Immature natural killer cell (primary cell): ENCODE measurements at places on chromosomes 11 and 22.

DNA sequence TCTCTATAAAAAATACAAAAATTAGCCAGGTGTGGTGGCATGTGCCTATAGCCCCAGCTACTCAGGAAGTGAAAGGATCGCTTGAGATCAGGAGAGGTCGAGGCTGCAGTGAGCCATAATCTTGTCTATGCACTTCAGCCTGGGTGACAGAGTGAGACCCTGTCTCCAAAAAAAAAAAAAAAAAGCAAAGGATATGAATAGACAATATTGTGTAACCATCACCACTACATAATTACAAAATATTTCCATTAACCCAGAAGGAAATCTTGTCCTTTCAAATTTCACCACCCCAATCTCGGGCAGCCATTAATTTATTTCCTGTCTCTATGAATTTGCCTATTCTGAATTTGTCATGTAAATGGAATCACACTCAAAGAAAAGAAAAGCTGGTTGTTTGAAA lies 21.2 kb downstream of the RSF1 start:
- DNase-seq: no peak

- no peak for DNase-seq
Measured at GRCh38 chr11:36195496-36196354, 93.5 kb downstream of the COMMD9 start.

DNA sequence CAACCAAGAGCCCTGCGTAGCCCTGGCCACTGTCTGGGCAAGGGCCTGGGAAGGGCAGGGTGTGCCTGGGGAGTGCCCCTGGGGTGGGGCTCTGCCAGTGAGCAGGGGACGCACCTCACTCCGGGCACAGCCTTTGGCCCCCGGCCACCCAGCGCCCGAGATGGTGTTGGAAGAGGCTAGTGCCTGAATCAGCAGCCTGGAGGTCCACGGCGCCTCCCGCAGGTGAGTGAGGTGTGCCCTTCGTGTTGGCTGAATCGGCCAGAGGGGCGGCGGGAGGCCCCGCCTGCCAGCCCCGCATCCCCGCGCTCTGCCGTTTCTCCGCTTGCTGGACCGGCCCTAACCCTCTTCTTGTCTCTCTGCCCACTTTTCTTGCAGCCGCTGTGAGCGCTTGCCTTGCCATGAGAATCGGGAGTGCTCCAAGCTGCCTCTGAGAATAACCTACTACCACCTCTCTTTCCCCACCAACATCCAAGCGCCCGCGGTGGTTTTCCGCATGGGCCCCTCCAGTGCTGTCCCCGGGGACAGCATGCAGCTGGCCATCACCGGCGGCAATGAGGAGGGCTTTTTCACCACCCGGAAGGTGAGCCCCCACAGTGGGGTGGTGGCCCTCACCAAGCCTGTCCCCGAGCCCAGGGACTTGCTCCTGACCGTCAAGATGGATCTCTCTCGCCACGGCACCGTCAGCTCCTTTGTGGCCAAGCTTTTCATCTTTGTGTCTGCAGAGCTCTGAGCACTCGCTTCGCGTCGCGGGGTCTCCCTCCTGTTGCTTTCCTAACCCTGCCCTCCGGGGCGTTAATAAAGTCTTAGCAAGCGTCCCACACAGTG lies 60.1 kb downstream of the FBLN1 start:
- DNase-seq: no peak

GRCh38 chr11:122101625-122102291 lies 14.3 kb downstream of the BLID start:
- DNase-seq: no peak

DNA sequence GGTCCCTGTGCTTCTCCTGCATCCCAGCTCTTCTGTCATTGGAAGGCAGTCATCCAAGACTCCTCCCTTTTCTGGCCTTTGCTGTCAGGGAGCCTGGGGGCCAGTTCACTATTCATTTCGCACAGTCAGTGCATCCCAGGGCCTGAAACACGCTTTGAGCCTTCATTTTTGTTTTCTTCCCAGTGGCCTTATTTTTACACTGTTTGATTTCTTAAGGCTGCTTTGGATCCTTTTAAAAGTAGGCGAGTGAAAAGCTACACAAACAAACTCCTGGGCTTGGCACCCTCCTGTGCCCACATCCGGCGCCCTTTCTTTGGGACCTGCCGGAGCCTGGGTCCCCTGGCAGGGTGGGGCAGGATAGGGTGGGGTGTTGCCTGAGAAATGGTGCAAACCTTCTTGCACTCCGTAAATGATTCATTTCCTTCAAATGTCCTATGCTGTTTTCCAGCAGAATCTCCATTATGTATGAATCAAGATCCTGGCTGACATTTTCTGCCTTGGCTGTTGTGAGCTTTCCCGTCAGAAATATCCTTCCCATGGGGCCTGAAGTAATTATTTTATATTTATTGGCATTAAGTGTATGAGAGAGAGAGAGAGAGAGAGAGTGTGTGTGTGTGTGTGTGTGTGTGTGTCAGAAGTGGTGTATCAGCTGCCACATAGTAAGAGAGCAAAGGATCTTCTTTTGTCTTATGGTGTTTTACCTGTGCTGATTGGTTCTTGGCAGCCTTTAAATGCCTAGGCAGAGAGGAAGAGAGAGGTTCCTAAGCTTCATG lies 45.6 kb downstream of the BCR start:
- DNase-seq: no peak

- peak; percentile 17 for DNase-seq
Measured at GRCh38 chr11:34585735-34586487, 35.0 kb upstream of the EHF start.

DNA sequence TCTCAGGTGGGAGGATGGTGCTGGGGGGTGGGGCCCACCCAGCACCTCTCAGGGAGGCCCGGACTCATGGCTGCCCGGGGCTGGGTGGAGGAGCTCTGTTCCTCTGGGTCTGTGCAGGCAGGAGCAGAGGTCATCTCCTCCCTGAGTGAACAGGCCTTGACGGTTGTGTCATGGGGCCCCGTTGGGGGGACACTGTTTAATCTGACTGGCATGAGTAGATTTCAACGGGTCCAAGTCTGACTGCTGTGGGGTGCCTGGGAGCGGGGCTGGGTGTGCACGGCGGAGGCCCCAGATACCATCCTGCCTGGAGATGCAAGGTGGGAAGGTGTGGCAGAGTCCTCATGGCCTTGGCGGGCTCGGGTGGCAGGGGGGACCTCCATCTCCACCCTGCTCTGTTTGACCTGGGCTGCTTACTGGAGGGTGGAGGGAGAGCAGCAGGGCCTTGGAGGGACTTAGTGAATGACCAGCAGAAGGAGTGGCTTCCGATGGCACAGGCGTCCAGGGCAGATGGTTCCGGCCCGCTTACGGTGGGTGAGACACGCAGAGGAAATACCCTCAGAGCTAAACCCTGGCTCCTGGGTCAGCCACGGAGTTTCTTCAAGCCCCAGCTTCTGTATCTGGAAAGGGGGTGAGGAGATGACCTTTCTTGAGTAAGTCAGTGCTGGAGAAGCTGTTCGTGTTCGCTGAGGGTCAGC lies 48.7 kb downstream of the SMIM38 start:
- no peak for DNase-seq

GRCh38 chr11:107263844-107264563 lies 193.6 kb downstream of the CWF19L2 start:
- DNase-seq: no peak

GRCh38 chr11:124865181-124865901 lies at the start of gene ROBO3:
Gene ROBO3 (plus strand): TSS chr11:124865432. CDS start chr11:124865578, 146 bp downstream.
- no peak for DNase-seq

GRCh38 chr22:27461470-27461869 lies 340.1 kb downstream of the MN1 start:
- no peak for DNase-seq

- DNase-seq: no peak
Measured at GRCh38 chr11:73173755-73174494, 31.8 kb upstream of the FCHSD2 start.

DNA sequence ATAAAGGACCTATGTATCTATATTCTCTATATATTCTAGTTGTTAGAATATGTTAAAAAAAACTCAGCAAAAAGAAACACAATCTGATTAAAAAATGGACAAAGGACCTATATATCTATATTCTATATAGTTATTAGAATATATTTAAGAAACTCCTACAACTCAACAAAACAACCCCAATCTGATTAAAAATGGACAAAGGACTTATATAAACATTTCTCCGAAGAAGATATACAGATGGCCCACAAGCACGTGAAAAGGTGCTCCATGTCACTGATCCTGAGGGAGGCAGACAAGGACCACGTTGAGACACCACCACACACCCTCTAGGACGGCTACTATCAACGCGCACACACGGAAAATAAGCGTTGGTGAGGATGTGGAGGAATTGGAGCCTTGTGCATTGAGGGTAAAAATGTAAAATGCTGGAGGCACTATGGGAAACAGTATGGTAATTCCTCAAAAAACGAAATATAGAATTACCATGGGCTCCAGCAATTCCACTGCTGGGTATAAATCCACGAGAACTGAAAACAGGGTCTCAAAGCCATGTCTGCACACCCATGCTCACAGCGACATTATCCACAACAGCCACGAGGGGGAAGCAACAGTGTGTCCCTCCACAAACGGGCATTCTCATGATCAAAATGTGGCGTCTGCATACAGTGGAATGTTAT lies 22.7 kb downstream of the YPEL1 start:
- peak; percentile 57 for DNase-seq

- DNase-seq: no peak
Measured at GRCh38 chr22:44714703-44715350, 12.8 kb downstream of the PRR5 start.

DNA sequence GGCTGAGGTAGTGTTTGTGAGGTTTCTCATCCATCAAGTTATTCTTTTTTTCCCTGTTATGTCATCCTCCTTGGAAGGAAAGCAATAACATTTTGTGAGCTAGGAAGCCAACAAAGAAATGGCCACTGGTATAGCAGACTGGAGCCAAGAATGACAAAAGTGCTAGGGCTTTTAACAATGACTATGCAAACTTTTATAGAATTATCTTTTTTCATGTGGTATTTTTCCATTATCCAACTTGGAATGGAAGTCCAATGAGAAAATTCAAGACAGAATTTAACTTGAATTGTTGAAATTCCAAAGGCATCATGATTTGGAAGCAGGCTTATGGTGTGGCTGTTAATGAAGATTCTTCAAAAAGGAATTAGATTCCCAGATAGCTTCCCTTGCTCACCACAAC lies 216.4 kb upstream of the PDGFD start:
- no peak for DNase-seq

- no peak for DNase-seq
Measured at GRCh38 chr11:9716275-9717039, 52.6 kb downstream of the SWAP70 start.

DNA sequence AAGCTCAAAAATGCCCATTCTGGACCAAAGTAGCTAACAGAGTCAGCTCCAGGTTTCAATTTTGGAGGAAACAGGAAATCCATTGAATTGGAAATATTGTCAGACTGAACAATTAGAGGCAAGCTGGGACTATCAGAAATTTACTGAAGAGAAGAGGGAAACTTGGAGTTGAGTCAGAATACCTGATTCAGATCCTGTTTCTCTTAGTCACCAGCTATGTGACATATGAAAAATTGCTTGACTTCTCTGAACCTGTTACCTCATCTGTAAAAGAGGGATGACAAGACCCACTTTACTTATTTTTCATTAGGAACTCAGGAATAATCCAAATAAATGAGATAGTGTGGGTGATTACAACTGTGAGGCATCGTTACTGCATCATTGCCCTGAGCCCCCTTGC lies 148.9 kb upstream of the CADM1 start:
- no peak for DNase-seq

DNA sequence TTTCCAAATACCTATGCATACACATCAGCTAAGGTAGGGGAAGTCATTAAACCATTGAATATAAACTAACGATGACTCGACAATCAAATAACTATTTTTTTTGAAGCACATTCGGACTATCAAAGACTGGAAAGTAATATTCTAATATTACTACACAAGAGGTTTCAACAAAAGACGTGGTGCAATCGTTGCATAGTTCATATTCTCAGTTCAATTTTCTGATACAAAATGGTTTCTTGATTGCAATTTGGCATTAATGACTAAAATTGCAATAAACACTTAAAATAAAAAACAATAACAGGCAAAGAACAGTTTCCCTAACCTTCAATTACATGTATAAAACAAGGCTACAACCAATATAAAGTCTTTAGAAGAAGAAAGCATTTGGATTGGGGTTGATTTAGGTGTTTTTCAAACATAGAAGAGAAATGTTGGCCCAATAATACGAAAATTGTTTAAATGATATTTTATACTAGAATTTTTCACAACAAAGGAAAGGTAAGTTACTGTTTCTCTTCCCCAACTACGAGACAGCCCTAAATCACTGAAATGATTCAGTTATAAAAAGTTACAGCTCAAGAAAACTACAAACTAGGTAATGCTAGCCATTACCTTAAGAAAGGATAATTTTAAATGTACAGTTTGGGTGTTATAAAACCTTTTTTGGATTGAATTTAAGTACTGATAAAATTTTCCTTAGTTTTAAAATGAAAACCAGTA lies 17.6 kb downstream of the BLID start:
- DNase-seq: no peak

GRCh38 chr11:88188251-88188931 lies 13.1 kb upstream of the RAB38 start:
- DNase-seq: no peak

- DNase-seq: no peak
Measured at GRCh38 chr11:94000659-94001058, 20.5 kb upstream of the HEPHL1 start.

DNA sequence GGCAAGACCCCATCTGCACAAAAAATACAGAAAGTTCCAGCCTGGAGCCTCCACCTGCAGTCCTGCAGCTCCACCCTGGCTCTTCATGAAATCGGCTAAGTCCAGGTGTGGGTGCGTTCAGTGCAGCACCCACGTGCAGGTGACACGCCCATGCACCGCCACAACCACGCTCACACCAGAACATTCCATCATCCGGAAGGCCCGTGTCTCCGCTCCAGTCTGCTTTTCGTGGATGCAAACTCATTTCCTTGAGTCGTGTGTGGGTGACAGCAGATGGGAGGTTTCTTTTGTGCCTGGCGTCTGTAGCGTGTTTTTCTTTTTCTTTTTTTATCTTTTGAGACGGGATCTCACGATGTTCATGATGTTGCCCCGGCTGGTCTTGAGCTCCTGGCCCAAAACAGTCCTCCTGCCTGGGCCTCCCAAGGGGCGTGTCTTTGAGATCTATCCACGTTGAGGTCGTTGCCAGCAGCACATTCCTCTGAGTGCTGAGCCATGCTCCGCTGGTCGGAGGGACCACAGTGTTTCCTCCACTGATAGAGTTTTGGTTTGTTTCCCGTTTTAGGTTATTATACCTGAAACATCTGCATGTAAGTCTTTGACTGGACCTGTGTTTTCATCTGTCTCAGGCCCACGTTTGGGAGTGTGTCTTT lies 7.2 kb downstream of the PTDSS2 start:
- no peak for DNase-seq

GRCh38 chr11:69403556-69404215 lies 77.8 kb upstream of the LINC01488 start:
- no peak for DNase-seq

DNA sequence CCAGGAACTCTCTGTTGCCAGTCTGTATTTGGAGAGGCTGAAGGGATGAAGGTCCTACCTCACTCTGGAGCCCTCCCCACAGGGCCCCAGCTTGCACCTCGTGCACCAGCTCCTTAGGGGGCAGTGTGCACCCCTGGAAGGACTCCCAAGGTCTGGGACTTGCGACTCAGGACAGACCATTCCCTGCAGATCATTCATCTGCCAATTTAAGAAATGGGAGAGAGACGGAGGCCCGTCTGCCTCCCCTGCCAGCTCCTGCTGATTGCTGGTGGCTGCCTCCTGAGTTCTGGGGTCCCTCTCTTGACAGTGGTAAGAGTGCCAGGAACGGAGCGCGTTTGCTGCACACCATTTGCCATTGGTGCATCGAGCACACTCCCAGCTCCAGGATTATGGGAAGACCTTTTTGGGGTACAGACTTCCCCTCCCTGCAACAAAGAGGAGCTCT lies 27.4 kb upstream of the MALAT1 start:
- no peak for DNase-seq
